ENCODE measurements at places on chromosomes 5 and 9. TPM values are rescaled to one million over a fixed set of nuclear protein-coding genes. Genes with fewer than 3 reads are reported as not detected.

- DNase-seq, result no peak
Observed at GRCh38 chr9:111179577-111179976, 141.3 kb upstream of the LPAR1 start.

DNA sequence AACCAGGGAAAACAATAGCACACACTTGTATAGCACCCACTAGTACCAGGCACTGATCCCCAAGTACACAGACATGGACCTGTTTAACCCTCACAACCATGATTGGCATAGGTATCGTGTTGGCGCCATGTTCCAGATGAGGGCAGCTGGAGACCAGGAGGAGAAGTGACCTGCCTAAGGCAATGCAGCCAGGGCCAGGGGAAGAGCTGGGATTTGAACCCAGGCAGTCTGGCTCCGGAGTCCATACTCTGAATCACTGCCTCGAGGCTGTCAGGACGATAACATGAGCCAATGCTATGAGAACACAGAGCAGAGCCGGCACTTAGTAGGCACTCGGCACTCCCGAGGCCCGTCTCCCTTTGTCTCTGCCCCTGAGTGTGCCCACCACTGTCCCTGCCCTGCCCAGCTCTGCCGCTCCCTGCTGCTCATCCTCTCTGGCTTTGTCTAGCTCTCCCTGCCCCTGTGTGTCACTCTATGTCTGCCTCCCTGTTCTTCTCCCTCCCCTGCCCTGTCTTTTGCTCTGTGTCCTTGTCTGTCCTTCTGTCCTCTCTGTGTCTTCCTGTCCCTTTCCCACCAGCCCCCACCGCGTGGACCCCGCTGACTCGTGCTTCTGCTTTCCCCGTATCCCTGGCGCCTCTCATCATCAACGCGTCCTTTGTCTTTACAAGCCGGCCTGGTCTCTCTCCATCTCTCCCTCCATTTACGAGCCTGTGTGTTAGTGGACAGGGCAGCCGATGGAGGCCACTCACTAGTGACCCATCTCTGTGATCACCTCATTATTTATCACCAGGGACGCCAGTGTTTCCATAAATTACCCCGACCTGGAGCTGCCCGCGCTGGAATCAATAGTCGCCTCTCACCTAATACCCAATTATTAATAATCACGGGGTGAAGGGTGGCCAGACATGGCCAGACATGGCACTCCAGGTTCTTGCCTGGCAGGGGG lies 99.4 kb upstream of the MVB12B start:
- DNase-seq, result no peak

DNA sequence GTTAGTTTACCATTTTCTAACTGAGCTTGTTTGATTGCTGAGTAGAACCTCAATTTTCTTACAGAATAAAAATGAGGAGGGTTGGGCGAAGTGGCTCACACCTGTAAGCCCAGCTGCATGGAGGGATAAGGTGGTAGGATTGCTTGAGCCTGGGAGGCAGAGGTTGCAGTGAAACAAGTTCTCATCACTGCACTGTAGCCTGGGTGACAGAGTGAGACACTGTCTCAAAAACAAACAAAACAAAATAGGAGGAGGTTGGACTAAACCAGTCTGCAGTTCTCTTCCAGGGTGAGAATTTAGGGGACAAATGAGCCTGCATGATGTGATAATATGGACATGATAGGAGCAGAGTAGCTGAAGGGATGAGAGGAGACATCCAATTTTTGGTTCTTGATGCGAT lies 57.3 kb downstream of the SLC27A6 start:
- DNase-seq, result no peak

The STPG3 gene
- total RNA-seq, result not detected

The FOXD4L5 gene
- total RNA-seq, result 0.59 TPM
